ENCODE measurements at places on chromosomes 1 and 21. TPM values are rescaled to one million over a fixed set of nuclear protein-coding genes. Genes with fewer than 3 reads are reported as not detected.

Gene SPRR4
- total RNA-seq, result not detected

Gene RNU1-3
- total RNA-seq, result 2,189 TPM

Gene ADCY10
- 0.19 TPM for total RNA-seq

Gene TMEM54
- 1.4 TPM for total RNA-seq

Gene F13B
- total RNA-seq, result not detected

Gene FAM76A
- total RNA-seq, result 13.8 TPM

Gene C1orf50
- 6.3 TPM for total RNA-seq

Gene PRRX1
- total RNA-seq, result not detected

Data from activated CD4-positive, alpha-beta T cell treated with anti-CD3 and anti-CD28 coated beads, Interleukin-2, amount 10 ng/mL, durations not matched to agents 24 days and 14 days (primary cell).